ENCODE measurements at places on chromosomes 6 and 20.
A peak's percentile ranks its signal among the peaks of the same experiment; 100 is the strongest.

DNA sequence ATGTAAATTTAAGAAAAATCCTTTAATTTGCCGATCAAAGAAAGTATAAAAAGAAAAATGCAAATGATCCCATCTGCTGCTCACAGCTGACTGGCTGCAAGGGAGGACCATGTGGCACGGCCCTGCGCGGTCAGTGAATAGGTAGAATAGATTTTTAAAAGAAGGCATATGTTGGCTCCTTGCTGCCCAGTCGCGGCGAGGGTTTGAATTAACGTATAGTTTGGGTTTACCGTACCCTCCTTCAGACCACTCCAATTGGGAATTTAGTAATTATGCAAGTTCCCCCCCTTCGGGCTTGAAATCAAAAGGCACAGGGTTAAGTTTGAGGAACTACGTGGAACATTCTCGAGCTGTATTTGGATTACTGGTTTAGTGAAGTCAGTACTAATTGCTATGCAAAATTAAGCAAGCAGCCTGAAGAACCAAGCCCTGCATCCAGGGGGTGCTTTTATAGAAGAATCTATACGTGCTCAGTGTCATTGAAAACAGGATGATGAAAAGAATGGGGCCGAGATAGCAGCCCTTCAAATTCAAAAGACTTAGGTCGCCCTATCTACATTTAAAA is 1.1 kb upstream of the BEND3 start:
- no peak for ATAC-seq

- no peak for ATAC-seq
These were observed 4.6 kb downstream of the ZNF184 start for GRCh38 chr6:27468334-27468733.

GRCh38 chr6:113695516-113695915 is 161.6 kb upstream of the MARCKS start:
- no peak for ATAC-seq

DNA sequence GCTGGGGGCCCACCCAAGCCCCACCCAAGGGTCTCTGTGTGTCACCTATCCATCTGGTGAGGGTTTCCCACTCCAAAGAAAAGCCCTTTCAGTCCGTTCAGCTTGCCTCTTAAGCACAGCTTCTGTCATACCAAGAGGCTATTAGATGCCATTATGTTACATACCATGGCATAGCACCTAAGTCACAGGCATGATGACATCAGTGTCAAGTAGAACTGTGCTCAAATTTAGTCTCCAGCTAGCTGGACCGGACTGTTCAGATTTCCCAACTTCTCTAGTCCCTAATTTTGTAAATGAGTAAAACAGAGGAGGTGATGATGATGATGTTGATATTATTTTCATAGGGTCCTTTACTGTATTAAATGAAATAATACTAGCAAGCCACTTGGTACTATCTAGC is 19.2 kb upstream of the PLEKHG1 start:
- no peak for ATAC-seq

DNA sequence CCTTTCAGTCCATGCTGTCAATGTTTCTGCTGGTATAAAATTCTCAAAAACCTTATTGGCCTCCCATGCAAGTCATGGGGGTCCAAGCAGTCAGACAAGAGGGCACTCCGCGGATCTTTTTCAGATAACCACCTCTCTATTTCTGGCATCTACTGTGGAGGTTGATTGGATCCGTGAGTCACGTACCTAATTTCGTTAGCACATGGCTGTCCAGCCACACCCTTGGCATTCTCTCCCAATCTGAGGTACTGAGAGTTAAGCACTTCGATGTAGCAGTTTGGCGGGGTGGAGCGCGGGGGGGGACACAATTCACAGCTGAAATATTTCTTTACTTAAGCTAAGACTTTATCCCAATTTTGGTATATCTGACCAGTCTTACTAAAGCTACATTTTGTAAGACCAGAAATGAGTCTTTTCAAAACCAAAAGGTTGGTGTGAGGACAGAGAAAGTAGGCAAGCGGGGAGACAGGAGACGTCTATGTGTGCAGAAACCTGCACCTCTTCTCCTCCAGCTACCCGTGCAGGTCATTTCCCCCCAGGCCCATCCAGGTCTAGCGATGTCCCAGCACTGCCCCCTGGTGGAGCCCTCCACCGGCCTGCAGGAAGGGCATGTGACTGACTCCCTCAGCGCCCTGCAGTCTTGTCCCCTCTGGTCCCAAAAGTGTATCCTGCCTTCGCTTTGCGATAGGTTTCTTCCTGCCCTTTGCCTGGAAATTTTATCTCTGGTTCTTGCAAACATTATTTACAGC is 113.1 kb downstream of the ADAT2 start:
- ATAC-seq: peak; percentile 71

GRCh38 chr6:73041051-73041450 is 184.2 kb downstream of the KHDC1L start:
- no peak for ATAC-seq

Measured in activated T-helper 17 cell treated with anti-CD3 and anti-CD28 coated beads, Interleukin-2, amount 50 U/mL, for 72 hours (primary cell).